Umbilical cord (tissue), 2 donors: ENCODE measurements at places on chromosomes 1 and 21. TPM values are rescaled to one million over a fixed set of nuclear protein-coding genes. Genes with fewer than 3 reads are reported as not detected.

Gene SLFNL1
- 1.9 TPM for total RNA-seq

Gene ELF3
- total RNA-seq = 4.3 TPM

Gene PDIK1L
- 14.9 TPM for total RNA-seq

Gene IL19
- not detected for total RNA-seq

Gene LINGO4
- 0.96 TPM for total RNA-seq

Gene ASPM
- total RNA-seq = 12.3 TPM

Gene TMIGD3
- 24.3 TPM for total RNA-seq

DNA sequence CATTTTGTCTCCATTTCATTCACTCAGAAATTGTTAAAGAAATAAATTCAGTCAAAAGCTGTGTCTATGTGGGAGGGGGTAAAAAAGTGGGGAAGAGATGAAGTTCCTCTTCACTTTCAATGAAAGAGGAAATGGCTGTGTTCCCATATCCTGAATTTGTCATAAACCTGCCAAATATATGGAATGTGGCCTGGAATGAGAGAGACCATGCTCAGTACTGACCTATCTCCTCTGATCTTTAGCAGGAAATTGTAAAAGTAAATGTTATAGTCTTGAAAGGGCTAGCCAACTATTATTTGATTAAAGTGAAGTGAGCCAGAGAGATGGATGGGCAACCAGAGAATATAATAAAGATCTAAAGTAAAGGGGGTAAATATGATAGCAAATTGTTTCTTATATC, 130.3 kb upstream of the C21orf91 start:
- DNase-seq = no peak

DNA sequence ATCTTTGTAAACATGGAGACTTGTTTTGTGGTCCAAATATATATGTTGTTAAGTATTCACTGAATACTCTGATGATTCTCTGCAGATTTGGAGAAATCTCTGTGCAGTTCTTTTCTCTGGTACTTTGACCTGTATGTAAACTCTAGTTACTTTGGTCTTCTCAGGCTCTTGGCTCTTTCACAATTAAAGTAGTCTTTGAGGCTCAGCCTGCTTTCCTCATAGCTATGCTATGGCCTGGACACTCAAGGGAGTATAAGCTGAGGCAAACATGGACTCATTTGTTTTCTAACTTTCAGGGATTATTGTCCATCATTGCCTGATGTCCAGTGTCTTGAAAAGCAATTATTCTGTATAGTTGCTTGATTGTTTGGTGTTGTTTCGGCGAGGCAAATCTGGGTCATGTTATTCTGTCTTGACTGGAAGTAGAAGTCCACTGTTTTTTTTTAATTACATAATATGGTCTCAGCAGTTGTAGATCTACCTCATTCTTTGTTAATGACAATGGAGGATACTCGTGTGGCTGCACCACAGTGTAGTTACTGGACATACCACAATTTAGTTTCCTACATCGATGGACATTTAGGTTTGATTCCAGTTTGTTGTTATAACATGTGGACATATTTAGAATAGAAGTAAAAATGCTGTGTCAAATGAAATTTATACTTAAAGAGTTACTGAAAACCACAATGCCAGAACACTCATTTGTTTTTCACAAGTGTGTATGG, 9.2 kb downstream of the PTBP2 start:
- no peak for DNase-seq

- no peak for DNase-seq
These were observed 6.4 kb downstream of the FNDC7 start for GRCh38 chr1:108718927-108719655.

DNA sequence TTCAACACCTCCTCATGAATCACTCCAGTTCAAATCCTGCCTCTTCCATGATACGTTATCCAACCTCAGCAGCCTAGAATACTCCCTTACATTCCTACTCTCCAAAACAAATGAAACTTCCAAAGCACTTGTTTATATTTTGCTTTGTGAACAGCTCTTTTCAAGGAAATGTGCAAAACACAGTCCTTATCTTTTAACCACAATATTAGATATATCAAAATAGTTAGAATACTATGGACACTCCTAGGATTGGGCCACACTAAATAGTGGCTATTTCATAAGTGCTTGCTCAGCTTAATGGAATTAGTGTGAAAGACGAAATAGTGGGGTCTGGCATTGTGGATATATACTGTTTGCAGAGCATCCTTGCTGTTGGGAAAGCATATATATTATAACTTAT, 173.5 kb downstream of the ZC3H11B start:
- DNase-seq = peak; percentile 34

- no peak for DNase-seq
These were observed 129.2 kb downstream of the ZBTB18 start for GRCh38 chr1:244180256-244180655.

- DNase-seq = no peak
These were observed 7.9 kb downstream of the ACAP3 start for GRCh38 chr1:1299686-1300351.

DNA sequence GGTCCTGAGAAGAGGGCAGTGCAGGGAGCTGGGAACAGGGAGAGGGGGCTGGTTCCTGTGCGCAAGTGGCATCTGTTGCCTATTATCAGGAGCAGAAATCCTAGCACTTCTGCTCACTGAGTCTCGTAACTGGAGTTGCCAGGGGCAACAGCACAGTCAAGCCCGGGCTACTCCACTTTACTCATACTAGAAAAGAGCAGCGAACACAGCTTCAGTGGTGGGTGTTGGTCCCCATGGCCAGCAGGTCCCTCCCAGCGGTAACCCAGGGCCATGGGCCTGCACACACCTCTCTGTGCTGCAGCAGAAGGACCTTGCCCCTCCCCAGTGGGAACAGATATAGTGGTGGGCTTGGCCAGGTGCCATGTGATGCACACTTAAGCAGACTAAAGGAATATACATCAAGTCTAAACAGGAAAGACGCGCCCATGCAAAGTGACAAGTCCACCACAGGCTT, 8.5 kb downstream of the PYCR2 start:
- DNase-seq = no peak

GRCh38 chr1:28466226-28466778, 39.5 kb upstream of the RCC1 start:
- no peak for DNase-seq

DNA sequence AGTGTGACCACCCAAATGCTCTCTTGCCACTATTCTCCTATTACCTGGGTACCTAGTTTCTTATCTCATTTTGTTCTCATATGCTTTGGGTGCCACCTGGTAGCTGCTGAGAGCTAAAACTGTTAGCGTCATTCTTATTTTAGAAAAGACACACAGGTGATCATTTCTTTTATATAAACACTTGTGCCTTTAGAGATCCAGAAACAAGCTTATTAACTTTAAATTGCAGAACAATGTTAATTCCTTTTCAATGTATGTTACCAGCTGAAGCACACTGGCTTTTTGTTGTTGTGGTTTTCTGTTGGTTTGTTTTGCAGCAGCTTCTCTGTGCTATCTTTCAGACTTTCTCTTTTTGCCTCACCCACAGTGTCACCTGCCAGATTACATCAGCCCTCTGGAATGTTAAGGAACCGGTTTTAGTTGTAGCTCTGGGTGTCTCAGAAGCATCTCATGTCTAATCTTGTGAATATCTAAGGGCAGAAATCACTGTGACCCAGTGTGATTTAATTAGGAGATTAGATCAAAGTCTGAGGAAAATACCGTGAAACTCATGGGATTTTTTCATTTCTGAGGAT, 43.4 kb upstream of the SLC19A2 start:
- DNase-seq = peak; percentile 86

DNA sequence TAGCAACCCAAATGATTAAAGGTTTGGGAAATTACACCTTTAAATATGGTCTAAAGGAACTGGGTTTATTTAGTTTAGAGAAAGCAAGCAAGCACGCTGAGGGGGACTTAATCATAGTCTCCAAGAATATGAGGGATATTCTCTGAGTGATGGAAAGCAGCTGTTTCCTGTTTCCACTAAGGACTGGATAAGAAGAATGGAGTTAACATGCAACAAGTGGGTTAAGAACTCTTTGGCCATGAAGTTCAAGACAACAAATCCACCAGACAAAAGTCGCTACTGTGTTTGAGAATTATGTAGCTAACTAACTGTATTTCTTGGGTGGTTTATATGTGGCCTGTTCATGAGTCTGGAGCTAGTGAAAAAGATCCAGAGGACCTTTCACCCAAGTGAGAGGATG, 85.7 kb downstream of the TGFB2 start:
- peak; percentile 62 for DNase-seq

- no peak for DNase-seq
These were observed 189.3 kb upstream of the EDN2 start for GRCh38 chr1:41673806-41674205.

DNA sequence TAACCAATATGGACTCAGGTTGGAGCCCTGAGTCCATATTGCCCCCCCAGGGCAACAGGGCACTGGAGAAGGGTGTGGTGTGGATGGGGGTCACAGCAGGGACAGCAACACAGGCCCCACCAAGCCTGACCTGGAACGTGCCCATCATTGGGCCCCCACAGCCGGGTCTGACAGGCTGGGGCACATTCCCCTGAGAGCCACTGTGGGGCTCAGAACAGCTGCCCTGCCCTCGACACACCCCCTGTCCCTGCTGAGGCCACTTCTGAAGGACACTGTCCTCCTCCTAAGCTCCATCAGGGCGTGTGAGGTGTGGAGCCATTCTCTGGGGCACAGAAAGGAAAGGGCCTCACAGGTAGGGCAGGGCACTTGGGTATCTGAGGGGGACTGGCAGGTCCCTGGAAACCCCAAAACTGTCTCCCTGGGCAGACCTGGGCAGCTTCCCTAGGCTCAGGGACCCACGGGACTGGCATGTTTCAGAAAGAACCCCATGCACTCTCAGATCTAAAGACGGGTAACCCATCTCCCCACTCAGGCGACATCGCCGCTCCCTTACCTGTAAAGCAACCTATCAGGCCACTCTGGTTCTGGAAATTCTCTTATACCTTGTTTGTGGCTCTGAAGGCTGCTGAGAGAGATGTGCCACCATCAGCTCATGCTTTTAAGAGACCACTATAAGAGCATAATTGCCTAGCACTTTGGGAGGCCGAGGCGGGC, 95.5 kb downstream of the DMRTB1 start:
- DNase-seq = no peak

- DNase-seq = no peak
These were observed 37.3 kb upstream of the F3 start for GRCh38 chr1:94578856-94579255.

DNA sequence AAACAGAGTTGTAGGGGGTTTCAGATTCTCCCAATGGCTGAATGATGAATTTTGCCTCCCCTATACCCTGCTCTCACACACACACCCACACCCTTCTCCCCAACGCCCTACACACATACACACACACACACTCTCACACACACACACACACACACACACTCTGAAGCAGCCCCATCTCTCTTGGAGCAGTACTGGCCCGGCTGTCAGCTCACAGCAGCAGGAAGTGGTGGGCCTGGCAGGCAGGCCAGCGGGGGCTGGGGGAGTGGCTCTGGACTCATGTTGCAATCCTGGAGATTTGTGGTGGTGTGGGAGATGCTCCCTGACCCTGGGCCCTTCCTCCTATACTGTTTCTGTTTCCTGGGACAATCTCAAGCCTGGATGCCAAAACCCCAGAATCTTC, 2.2 kb downstream of the IKBKE start:
- peak; percentile 31 for DNase-seq
